ENCODE measurements at places on chromosomes 11 and 22. TPM values are rescaled to one million over a fixed set of nuclear protein-coding genes. Genes with fewer than 3 reads are reported as not detected.

Gene MS4A15
- total RNA-seq: not detected

DNA sequence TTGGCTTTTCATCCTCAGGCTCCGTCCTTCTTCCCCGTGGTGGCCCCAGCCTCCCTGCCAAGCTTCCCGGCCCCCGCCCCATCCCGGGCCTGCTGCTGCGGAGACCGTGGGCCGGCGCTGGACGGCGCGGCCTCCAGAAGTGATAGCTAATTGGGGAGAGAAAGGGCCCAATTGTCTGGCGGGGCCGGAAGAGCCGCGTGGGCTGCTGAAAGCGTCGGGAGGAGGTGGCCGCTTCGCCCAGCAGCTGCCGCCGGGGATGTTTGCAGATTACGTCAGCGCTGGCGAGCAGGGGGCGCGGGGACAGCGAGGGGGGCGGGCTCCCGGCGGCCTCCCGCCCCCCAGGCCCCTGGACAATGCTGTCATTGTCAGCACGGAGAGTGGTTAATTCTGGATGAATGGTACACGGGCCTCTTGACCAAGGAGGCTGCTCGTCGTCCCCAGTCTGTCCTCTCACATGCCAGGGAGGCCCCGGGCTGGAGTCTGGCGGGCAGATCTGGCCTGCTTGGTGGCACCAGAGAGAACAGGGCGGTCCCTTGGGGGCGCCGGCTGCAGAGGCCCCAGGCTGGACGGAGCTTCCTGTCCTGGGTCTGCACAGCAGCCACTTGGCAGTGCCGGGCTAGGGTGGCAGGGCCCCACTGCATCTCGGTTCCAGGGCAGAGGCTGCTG lies 1.6 kb downstream of the SMIM38 start:
- DNase-seq: no peak
- no peaks in the 10 kb centered on the region for H3K4me1 ChIP-seq
- H3K4me3 ChIP-seq: no peak overlapping the region
- H3K27ac ChIP-seq: no peak overlapping the region
- no peaks in the 10 kb centered on the region for H3K36me3 ChIP-seq

DNA sequence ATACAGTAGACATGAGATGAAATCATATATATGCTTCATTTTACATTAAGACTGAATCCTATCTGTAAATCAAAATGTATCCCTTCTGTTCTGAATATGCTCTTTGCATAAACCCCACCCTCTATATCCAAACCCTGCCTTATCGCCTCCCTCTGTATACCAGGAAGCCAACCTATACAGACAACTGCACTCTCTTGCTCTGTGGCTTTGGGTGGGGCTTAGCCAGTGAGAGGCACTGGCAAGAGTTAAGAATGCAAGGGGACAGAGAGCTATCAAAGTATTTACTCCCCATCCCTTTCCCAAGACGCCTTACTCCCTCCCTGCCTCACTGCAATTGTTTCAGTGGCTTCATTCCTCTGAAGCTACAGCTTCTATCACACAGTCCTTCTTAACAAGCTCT lies 309.8 kb downstream of the TTC28 start:
- H3K36me3 ChIP-seq: no peaks in the 10 kb centered on the region
- H3K4me1 ChIP-seq: no peaks in the 10 kb centered on the region
- H3K4me3 ChIP-seq: no peak overlapping the region
- DNase-seq: no peak
- no peaks in the 10 kb centered on the region for H3K27me3 ChIP-seq
- H3K27ac ChIP-seq: no peak overlapping the region

DNA sequence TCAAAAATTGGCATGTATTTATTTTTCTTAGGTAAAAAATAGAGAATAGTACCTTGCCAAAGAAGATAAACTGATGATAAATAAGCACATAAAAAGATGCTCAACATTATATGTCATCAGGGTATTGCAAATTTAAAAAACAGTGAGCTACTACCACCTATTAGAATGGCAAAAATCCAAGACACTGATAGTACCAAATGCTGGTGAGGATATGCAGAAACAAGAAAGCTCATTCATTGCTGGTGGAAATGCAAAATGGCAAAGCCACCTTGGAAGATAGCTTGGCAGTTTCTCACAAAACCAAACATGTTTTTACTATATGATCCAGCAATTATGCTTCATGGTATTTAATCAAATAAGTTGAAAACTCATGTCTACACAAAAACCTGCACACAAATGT lies 46.4 kb upstream of the EED start:
- H3K4me1 ChIP-seq: peaks cover 4% of the 10 kb centered on the region
- H3K27ac ChIP-seq: no peak overlapping the region

DNA sequence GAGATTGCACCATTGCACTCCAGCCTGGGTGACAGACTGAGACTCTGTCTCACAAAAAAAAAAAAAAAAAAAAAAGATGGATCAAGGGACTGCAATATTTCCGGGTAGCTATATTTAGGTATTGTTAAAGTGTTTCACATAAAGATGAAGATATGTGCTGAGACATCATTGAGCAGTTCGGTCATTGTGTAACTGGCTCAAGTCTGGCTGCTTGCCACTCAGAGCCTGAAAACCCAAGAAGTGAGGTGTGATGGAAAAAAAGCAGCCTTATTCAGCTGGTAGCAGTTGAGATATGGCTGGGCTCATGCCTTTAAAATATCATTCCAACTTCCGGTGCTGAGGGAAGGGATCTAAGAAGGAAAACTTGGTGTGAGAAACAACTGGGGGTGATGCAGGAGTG lies 46.9 kb downstream of the LUZP2 start:
- no peak overlapping the region for H3K4me3 ChIP-seq
- no peaks in the 10 kb centered on the region for H3K27me3 ChIP-seq
- H3K36me3 ChIP-seq: no peaks in the 10 kb centered on the region
- H3K4me1 ChIP-seq: no peaks in the 10 kb centered on the region
- no peak overlapping the region for H3K27ac ChIP-seq

DNA sequence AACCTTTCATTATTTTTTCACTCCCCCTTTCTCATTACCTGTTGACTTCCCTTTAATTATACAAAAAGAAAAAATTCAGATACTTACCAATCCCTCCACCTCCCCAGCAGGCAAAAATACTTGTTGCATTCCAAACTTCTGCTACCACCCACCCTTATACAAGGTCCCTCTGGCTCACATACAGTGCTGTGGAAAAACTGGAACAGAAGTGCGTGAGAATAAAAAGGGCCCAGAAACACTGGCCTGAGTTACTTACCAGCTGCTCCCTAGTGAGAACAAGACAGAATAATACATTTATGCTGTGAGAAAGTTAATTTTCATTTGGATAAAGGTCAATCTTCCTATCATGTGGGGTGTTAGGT lies 46.9 kb upstream of the RAPSN start:
- H3K36me3 ChIP-seq: peaks cover 24% of the 10 kb centered on the region
- no peak overlapping the region for H3K27ac ChIP-seq
- no peak overlapping the region for H3K4me3 ChIP-seq
- H3K4me1 ChIP-seq: no peaks in the 10 kb centered on the region
- no peaks in the 10 kb centered on the region for H3K27me3 ChIP-seq

- H3K4me1 ChIP-seq: peaks cover 73% of the 10 kb centered on the region
- peak; percentile 59 for DNase-seq
- H3K4me3 ChIP-seq: no peak overlapping the region
- no peaks in the 10 kb centered on the region for H3K27me3 ChIP-seq
Observed at GRCh38 chr11:122105044-122105758, 10.8 kb downstream of the BLID start.

- H3K27me3 ChIP-seq: no peaks in the 10 kb centered on the region
- no peak for DNase-seq
- no peaks in the 10 kb centered on the region for H3K4me1 ChIP-seq
- no peak overlapping the region for H3K27ac ChIP-seq
- H3K4me3 ChIP-seq: no peak overlapping the region
Observed at GRCh38 chr11:105618343-105618955, 8.6 kb downstream of the GRIA4 start.

DNA sequence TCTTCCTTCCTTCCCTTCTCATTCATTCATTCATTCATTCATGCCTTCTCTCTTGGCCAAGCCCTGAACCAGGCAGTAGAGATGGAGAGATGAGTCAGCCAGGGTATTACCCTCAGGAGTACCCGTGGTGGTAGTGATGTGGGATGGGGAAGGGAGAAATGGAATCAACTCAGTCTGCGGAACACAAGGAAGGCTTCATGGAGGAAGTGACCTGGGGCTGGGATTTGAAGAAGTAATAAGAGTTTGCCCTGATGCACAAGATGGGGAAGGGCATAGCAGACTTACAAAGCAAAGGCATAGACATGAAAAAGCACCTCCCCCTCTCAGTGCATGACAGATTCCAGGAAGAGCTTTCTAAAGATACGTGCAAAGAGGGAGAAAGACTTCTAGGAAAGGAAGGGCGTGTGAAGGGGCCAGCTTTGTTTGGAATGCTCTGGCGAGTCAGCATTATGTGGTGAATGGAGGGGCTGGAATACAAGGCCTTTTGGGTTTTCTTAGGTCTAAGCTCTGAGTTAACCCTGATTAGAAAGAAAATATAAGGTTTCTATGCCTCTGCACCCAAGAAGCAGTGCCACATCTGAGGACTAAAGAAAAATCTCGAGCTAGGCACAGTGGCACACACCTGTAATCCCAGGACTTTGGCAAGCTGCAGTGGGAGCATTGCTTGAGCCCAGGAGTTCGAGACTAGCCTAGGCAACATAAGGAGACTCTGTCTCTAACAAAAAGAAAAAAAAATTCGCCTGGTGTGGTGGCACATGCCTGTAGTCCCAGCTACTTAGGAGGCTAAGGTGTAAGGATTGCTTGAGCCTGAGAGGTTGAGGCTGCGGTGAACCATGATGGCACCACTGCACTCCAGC lies 36.4 kb upstream of the ACER3 start:
- peak; percentile 78 for DNase-seq
- peaks cover 37% of the 10 kb centered on the region for H3K4me1 ChIP-seq
- H3K27ac ChIP-seq: peak overlapping the region; percentile 96
- H3K36me3 ChIP-seq: no peaks in the 10 kb centered on the region
- H3K27me3 ChIP-seq: no peaks in the 10 kb centered on the region

DNA sequence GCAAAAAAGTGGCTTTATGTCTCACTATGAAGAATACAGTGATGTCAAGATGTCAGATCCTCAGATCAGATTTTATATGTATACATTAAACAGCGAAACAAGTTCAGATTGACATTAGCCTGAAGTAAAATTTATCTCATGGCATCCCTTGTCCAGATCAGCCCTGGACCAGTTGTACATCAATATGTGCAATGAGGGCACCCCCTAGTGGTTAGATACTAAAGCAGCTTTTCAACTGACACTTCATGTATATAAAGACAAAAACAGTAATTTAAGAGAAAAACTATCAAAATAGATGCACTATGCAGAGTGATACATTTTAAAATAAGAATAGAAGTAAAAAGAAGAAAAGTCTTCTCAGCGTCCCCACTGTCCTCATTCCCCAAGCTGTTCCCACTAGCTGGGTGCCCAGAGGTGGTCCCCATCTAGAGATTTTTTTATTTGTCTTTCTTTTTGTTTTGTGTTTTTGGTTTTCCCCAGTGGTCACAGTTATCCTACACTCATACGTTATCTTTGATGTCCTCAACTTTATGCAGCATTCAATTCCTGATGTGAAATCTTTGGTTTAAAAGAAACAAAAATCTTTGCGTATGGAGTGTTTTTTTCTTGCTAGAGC lies 2193.4 kb upstream of the RAG2 start:
- H3K4me1 ChIP-seq: no peaks in the 10 kb centered on the region
- no peaks in the 10 kb centered on the region for H3K27me3 ChIP-seq
- H3K4me3 ChIP-seq: no peak overlapping the region
- DNase-seq: peak; percentile 75
- no peaks in the 10 kb centered on the region for H3K36me3 ChIP-seq

GRCh38 chr22:30920407-30920806 lies 48.2 kb downstream of the MORC2 start:
- H3K27me3 ChIP-seq: no peaks in the 10 kb centered on the region
- DNase-seq: peak; percentile 70
- H3K4me3 ChIP-seq: no peak overlapping the region
- no peak overlapping the region for H3K27ac ChIP-seq
- no peaks in the 10 kb centered on the region for H3K4me1 ChIP-seq

DNA sequence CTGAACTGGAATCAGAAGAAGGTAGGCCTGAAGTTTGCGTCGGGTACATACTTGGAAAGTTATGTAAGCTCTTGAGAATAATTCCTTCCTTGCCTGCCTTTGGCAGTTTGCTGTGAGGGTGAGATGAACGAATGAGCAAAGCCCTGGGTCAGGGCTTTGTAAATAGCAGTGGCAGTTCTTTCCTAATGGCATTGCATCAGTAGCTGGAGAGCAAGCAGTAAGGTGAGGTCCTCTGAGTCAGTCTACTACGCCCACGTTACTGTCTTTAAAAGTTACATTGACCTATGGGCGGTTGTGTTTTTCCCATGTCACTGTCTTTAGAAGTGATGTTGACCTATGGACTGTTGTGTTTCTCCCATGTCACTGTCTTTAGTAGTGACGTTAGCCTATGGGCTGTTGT lies 179.1 kb upstream of the E2F8 start:
- peaks cover 12% of the 10 kb centered on the region for H3K4me1 ChIP-seq
- H3K4me3 ChIP-seq: no peak overlapping the region
- H3K27ac ChIP-seq: peak overlapping the region; percentile 35
- DNase-seq: peak; percentile 51

GRCh38 chr11:118939953-118940598 lies 14.3 kb upstream of the BCL9L start:
- H3K27ac ChIP-seq: no peak overlapping the region
- no peak overlapping the region for H3K4me3 ChIP-seq
- H3K27me3 ChIP-seq: no peaks in the 10 kb centered on the region
- no peaks in the 10 kb centered on the region for H3K36me3 ChIP-seq

DNA sequence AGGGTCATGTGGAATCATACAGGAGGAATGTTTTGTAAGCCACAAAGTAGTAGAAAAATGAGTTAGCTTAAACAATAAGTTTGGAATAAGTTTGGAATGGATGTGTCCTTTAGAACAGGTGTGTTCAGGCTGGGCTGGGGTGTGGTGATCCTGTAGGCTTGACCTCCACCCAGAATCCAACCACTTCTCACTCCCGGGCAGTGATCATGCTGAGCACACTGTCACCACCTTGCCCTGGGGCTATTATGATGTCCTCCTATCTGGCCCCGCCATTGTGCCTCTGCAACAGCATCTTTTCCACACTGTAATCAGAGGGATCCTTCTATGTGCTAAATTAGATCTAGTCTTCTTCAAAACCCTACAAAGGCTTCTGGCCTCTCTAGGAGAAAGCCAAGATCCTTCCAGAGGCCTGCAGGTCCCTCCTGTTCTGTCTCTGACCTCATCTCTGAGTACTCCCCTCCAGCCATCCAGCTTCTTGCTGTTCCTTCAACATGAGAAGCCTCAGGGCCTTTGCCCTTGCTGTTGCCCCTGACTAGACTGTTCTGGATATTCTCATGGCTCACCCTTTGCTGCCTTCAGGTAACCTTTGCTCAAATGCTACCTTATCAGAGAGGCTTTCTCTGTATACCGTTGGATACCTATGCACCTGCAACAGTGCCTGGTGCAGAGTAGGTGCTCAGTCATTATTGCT lies 18.8 kb upstream of the ACCSL start:
- H3K27me3 ChIP-seq: no peaks in the 10 kb centered on the region
- no peak overlapping the region for H3K27ac ChIP-seq
- H3K36me3 ChIP-seq: no peaks in the 10 kb centered on the region
- no peak for DNase-seq
- no peaks in the 10 kb centered on the region for H3K4me1 ChIP-seq

GRCh38 chr22:30816413-30816812 lies 121.7 kb downstream of the OSBP2 start:
- no peak overlapping the region for H3K27ac ChIP-seq
- H3K27me3 ChIP-seq: no peaks in the 10 kb centered on the region
- no peaks in the 10 kb centered on the region for H3K4me1 ChIP-seq
- no peak for DNase-seq
- no peaks in the 10 kb centered on the region for H3K36me3 ChIP-seq
- H3K4me3 ChIP-seq: no peak overlapping the region
